ENCODE measurements at places on chromosomes 6 and 20.

- no peak for DNase-seq
Observed at GRCh38 chr6:111598181-111598580, 7.5 kb downstream of the TRAF3IP2 start.

DNA sequence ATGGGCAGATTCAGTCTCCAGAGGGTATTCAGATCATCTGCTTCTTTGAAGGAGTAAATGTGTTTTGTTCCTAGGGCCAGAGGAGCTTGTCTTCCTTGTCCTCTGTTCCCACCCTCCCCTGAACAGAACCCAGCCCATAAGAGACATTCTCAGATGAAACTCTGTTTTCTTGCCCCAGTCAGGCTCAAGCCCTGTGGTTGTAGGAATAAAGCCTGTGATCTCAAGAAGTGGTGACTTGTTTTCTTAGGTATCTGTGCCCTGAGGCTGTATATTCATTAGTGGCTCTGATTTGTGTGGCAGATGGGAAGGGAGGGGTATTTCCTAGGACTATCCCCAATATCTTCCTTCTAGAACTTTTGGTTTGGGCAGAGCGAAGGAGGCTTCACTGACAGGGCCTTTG, 27.9 kb downstream of the GSS start:
- DNase-seq: no peak

GRCh38 chr6:41072836-41073202, at the start of gene NFYA:
Gene NFYA (plus strand): TSS chr6:41072974. CDS start chr6:41079090, 6,116 bp downstream.
- peak; percentile 100 for DNase-seq

- no peak for DNase-seq
Observed at GRCh38 chr6:150934380-150934779, 68.9 kb downstream of the MTHFD1L start.

DNA sequence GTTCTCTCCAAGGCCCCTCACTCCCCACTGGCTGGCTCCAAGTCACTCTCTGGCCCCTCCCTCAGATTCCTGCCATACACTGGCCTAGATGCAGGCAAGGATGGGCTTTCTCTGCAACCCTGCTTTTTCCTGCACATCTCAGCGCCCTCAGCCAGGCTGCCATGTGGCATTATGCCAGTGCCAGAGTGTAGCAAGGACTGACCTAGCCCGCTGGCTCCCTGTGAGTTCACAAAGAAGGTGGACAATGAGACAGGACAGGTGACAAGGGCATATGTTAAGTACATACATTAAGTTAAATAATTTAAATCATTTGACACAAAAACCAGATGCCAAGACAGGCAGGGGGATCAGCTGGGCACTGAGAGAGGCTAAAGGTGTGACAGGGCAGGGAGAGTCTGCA, 394.6 kb downstream of the ZFAND3 start:
- DNase-seq: no peak

DNA sequence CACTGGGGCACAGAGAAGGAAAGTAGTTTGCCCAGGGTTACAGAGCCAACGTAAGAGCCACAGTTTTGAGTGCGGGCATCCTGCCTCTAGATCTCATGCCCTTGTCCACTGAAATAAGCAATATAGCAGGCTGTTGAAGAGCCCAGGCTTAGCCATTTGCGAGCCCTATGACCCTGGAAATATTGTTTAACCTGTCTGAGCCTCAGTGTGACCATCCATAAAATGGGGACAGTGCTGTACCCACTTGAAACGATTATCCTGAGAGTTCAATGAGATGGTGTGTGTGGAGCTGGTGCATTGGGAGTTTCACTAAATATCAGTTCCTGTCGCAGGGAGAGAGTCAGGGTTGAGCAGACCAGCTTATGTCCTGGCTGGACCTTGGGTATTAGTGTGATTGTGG, 173.1 kb upstream of the KCNG1 start:
- DNase-seq: no peak

DNA sequence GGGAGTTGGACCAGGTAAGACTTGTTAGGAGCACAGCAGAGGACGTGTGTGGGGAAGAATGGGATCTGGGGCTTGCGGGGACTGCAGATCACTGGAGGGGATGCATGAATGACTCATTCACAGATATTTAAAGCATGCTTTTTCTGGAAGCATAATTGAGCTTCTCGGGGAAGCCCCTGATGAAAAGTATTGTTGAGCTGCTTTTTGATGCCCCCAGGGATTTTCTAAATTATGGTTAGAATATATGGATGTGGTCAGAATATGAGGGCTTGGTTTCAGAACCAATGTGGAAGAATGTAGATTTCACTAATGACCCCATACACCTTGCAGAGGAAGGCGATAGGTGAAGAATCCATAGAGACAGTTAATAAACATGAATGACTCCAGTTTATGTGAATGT, 36.1 kb downstream of the GMPR start:
- DNase-seq: no peak

DNA sequence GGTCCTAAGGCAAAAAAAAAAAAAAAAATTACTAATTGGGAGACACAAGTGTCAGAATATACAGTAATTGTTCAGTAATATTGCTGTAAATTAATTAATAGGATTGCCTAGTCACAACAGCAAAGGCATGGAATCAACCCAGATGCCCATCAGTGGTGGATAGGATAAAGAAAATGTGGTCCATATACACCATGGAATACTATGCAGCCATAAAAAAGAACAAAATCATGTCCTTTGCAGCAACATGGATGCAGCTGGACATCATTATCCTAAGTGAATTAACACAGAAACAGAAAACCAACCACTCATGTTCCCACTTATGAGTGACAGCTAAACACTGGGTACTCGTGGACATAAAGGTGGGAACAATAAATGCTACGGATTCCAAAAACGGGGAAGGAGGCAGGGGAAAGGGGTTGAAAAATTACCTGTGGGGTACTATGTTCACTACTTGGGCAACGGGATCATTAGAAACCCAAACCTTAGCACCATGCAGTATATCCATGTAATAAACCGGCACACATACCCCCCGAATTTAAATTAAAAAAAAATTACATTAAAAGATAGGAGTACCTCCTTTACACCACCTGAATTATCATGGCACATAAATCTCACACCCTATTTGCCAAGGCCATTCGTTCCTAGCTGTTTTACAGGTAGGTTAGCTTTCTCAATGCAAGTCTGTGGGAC, 689 bp upstream of the PFDN4 start:
- no peak for DNase-seq

- no peak for DNase-seq
Observed at GRCh38 chr6:116969211-116969863, 92.3 kb downstream of the RFX6 start.

- no peak for DNase-seq
Observed at GRCh38 chr20:38199501-38200390, 34.7 kb upstream of the TGM2 start.

DNA sequence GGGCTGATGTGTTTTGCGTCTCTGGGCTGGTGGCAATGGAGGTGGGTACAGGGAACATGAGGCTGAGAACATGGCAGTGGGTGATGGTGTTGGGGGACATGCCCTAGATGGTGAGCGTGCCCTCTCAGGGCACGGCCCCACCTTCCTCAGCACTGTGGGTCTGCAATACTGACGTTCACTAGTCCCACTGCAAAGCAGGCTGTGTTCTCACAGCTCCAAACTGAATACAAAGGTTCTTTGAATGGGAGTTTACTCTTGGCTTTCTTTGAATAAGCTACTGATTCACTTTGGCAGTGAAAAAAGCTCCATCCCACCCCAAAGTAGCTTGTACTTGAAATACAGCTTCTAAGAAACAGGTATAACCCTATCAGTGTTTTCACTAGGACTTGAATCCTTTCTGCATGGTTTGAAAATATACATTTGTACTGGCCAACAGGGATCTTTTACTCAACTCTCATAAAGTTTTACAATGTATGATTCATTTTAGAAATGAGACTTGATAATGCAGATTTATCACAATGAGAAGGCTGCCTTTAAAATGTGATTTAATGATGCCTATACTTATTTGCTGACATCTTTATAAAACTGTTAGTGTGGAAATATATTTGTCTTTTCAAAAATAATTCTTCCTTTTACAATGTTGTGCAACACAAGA, 400.7 kb downstream of the ZFAND3 start:
- DNase-seq: no peak

- peak; percentile 24 for DNase-seq
Observed at GRCh38 chr6:55868771-55869479, 6.5 kb downstream of the BMP5 start.

- DNase-seq: no peak
Observed at GRCh38 chr6:153103319-153103655, 27.8 kb downstream of the RGS17 start.

GRCh38 chr6:142914937-142915697, 29.9 kb downstream of the HIVEP2 start:
- DNase-seq: no peak

DNA sequence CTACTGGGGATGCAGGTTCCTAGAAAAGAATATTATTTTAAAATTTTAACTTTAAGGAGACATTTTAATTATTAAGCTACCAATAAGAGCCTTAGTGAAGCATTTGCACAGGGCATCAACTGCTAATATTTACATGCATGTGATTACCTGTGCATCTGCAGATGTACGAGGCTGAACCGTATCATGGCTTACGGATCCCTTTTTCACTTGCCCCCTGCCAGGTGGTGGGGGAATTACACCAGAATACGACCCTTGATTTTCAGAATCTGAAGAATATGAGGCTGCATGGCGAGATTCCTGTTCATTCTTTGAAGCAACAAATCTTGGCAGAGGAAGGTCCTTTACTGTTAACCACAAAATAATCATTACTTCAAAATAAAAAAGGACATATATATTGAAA, 42.7 kb downstream of the REPS1 start:
- no peak for DNase-seq

DNA sequence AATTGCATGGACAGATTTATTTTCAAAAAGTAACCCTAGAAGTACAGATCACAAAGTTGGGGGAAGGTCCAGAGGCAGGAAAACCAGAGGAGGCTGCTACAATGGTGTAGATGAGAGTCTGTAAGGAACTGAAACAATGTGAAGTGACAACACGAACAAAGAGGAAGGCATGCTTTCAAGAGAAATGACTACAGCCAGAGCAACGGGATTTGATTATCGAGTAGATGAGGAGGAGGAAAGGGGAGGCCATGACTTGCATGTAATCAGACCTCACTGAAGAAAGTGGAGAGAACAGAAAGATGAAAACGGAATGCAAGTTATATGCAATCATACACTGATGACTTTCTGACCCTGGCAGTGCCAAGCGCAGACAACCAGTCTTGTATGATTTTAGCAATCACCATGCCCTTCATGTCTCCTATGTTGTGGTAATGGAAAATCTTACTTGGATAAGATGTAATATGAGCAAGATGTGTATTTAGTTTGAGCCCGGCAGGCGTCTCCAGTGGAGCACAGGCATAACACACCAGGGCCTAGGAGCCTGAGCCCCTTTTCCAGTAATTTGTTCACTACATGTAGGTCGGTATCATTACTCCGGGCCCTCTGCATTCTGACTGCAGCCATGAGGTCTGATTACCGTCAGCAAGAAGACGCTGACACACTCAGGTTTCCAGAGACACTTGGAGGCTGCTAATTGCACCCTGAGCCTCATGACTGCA, 34.0 kb upstream of the FAM83C start:
- DNase-seq: no peak

- no peak for DNase-seq
Observed at GRCh38 chr20:24816907-24817306, 132.2 kb upstream of the CST7 start.

- DNase-seq: peak; percentile 21
Observed at GRCh38 chr20:25470045-25470444, 62.6 kb downstream of the GINS1 start.

DNA sequence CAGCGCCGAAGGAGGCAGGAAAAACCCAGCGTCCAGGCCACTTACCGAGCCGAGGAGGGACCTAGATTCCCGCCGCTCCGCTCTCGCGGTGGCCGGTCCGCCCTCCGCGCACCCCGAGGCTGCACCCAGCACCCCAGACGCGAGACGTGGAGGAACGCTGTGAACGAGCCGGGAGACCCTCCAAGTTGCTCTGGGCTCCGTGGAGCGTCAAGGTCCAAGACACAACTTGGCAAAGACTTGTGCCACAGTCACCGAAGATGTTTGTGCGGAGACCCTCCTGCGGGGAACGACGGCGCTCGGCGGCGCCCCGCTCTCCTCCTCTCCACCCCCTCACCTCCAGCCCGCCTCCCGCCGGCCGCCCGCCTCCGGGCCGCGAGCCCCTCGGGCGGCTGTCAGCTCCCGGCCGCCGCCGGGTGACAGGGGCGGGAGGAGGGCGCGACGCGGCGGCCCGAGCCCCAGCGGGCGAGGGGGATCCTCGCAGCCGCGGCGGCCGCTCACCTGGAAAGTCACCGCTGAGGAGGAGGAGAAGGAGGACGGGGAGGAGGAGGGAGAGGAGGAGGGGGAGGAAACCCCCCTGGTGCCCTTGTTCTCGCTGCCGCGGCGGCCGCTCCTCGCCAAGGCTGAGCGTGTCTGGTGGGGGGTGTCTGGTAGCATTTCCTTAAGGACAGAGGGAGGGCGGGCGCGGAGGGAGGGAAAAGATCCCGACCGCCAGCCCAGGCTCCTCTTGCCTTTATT, 637 bp upstream of the HIVEP2 start:
- DNase-seq: no peak

GRCh38 chr6:110140650-110141049, 38.8 kb downstream of the WASF1 start:
- no peak for DNase-seq

GRCh38 chr6:110683241-110683640, 132.0 kb downstream of the CDK19 start:
- no peak for DNase-seq

GRCh38 chr6:163679012-163679660, 264.6 kb downstream of the QKI start:
- DNase-seq: no peak

GRCh38 chr6:26328265-26328844, 36.6 kb upstream of the BTN3A2 start:
- DNase-seq: no peak

GRCh38 chr6:22025468-22026163, 271.2 kb downstream of the PRL start:
- DNase-seq: no peak

DNA sequence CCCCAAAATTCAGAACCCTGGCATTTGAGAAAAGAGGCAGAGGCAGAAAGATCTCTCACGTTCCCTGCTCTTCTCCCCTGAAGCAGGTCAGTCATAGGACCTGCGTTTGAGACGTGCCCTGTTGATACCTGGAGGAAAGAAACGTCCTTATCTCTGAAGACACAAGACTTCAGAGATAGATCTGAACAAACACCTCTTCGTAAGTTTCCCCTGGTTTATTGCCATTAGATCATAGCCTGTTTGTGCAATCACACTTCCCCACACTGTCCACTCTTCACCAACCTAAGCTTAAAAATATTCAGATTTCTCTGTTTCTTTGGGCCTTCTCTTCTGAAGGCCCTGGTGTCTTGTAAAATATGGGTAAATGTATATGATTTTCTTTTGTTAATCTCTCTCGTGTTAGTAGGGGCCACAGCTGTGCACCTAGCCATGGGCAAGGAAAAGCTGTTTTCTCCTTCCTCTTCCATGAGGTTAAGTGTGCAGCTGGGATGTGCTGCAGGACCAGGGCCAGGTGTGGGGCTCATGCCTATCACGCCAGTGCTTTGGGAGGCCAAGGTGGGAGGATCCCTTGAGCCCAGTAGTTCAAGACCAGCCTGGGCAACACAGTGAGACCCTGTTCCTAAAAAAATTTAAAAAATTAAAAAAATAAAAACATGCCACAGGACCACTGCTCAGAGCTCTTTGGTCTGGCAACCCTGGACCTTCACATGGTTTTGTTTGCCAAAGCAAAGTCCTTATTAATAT, 4.7 kb upstream of the SLC22A2 start:
- DNase-seq: no peak

GRCh38 chr20:35318502-35319157, 26.4 kb upstream of the FAM83C start:
- peak; percentile 27 for DNase-seq

Measured in NCI-H510A (cell line).